ENCODE measurements at places on chromosomes 3 and 15. TPM values are rescaled to one million over a fixed set of nuclear protein-coding genes. Genes with fewer than 3 reads are reported as not detected.

GRCh38 chr3:182904164-182904563, 76.2 kb downstream of the DCUN1D1 start:
- DNase-seq, result no peak

B4GALT4 gene
- 15.8 TPM for total RNA-seq

DNA sequence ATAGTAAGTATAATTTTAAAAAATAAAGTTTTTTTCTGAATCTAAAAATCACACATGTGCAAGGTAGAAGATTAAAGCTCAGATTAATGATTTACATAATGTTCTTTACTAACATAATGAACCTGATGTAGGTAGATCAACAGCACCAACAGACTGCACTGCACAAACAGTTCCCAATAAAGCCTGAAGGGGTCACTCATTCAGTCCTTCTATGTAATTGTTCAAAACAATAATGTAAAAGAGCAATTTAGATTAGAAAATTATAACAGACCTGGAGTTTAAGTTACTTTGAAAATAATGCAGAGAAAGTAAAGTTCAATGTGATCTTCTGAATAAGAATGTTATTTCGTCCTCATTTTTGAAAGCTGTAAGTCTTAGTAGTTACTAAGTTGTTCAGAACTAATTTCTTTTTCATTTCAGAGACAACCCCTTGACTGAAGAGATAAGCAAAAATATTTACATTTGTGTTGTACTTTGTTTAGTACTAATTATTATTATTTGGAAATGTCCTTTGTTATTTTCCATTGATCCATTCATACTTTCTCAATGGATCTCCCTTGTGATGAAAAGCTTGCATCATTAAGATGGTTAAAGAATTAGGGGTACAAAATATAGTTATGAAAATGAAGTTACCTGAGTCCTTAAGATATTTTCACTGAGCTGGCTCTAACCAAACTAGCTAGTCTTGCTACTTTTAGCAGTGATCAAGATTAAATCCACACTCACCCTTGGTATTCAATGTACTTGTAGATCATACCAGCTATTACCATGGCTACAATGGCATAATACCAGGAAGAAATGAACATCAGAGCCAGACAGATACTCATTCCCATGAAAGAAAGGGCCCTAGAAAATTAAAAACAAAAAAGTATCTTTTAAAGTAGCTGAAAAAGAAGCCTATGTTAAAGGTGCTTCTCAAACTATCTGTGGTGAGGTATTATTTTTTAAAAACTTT, 16.8 kb downstream of the EMC4 start:
- DNase-seq, result no peak

DNA sequence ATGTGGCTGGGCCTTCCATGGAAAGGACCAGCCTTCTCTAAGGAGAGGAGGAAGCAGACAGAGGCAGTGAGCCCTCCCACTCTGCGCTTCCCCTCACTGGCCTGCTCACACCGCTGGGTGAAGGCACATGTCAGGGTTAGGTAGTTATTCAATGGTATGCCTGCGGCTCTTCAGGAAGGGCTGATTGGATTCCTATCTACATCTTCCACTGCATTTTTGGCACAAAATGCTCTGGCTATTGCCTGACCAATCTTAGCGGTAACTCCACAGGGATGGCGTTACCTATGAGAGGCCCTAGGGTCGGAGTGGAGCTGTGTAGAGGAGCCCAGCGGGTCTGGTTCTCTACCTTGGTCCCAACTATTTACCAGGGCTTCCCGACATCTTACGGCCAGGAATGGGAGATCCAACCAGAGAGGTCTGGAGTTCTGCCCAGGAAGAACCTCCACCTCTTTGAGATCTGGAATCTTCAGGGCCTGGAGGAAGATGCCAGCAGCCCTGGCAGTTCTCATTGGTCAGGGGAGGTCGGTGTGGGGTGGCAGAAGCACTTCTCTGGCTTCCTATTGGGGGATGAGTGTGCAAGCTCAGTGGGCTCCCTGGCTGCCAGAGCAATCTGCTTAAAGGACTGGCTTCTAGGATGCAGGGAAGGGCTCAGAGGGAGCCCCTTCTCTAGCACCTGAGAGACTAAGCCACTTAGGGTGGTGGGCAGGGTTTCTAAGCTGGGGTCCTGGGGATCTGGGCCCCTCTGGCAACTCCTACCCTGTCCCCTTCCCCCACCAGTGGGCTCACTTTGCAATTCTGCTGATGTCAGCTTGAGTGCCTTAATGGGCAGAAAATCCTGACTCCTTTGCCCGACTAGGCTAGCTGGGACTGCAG, 24.3 kb downstream of the SNX33 start:
- DNase-seq, result no peak

DNA sequence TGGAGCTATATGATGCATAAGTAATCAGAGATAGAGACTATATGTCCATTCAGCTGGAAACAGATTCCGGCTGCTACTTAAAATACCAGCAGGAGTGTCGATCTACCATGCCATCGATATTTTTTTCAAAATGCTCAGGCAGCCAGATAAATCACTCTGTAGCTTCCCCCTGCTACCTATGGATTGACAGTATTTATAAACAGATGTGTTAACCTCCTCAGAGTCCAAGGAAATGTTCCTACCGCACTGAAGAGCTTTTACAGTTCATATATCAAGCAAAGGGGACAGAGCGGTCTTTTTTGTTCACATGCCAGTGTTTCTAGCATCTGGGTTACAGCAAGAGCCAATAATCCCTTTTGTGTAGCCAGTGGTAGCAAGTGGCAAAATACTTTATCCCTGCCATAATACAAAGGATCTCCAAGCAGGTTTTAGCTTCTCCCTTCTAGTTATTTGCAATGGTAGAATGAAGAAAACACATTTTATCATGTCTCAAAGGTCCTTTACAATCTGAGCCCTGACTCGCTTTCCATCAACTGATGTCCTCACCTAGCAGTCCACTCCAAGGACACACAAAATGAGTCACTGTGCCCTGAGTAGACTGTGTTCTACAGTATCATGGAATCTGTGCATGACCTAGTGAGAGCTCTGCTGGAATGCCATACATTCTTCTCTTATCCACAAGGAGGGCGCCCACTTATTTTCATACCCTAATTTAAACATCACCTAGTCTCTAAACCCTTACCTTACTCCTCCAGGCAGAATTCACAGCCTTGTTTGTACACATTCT, 507.0 kb downstream of the TBL1XR1 start:
- no peak for DNase-seq

NPAP1 gene
- 0.17 TPM for total RNA-seq

DNA sequence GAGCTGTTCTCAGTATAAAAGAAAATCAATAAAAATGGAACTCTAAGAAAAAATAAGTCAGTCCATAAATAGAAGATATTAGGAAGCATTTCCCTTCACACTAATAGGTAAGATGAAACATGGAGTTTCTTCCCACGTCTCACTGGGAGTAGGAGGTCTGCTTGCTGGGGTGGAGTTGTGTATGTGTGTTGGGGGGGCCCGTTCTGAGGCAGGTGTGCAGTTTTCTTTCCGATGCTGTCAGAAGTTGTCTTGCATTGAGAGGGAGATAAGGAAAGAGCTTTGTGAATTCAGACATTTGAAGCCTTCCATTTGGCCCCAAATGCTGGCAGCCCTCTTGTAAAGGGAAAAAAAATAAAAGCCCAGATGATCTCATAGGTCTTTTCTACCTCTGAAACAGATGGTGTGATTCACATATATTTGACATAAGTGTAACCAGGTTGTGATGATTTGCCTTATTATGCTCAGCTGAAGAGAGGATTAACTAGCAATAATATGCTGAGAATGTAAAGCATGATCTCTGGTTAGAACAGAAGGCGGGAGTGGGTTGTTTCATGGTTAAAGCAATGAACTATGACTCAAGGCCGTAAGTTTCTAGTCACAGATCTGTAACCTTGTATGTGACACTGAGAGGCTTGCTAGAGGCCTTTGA, 8.8 kb downstream of the RASGRP1 start:
- DNase-seq, result no peak

DNA sequence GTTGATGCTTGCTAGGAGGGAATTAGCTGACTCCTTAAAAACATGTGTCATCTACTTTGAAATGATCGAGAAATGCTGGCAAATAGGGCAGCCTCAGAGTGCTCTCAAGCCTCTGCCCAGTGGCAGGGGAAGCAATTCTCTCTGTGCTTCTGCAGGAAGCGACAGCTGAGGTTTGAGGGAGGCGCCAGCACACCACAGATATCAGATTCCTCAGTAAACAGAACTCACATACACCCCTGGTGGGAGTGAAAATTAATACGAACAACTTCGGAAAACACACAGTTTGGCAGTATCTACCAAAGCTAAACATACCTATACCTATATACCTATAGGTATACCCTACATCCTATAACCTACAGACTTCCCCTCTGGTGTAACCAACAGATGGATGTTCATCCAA, 61.3 kb downstream of the NSMCE3 start:
- no peak for DNase-seq

DNA sequence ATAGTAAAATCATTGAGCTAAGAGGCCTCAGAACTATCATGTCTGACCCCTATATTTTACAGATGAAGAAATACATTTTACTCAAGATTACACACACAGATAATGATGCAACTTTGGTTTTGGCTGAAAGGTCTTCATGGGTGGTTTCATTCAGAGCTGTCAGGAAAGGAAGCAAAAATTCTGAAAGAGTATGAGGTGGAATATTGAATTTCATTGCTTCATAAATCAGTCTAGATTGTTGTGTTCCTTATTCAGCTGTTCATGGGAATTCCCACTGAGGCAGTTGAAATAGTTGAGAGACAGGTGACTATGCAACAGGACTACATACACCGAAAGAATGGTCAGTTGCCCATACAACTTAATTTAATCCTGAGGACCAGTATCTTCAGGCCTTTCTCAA, 39.4 kb downstream of the CD200 start:
- no peak for DNase-seq

- no peak for DNase-seq
These were observed 52.2 kb downstream of the RETNLB start for GRCh38 chr3:108705045-108705444.

- no peak for DNase-seq
These were observed 34.5 kb upstream of the GABRG3 start for GRCh38 chr15:26936502-26936901.

GRCh38 chr3:111077369-111077768, 5.8 kb downstream of the NECTIN3 start:
- DNase-seq, result no peak

DNA sequence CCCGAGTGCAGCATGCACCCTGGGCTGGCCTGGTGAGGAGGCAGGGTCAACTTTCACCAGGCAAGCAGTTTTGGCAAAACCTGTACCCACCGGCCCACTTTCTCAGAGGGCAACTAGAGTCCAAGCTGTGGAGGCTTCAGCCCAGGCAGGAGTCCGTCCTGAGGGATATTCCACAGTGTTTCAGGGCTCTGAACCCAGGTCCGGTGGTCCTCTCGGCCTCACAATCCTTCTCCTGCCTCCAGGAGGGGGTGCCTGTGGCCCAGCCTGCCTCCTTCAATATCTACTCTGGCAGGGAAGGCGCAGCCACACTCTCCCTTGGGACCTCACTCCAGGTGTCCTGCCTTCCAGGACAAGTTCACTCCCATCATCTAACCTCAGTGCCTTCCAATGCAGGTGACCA, 3.9 kb downstream of the PLA2G4E start:
- peak; percentile 52 for DNase-seq

C3orf49 gene
- not detected for total RNA-seq

DNA sequence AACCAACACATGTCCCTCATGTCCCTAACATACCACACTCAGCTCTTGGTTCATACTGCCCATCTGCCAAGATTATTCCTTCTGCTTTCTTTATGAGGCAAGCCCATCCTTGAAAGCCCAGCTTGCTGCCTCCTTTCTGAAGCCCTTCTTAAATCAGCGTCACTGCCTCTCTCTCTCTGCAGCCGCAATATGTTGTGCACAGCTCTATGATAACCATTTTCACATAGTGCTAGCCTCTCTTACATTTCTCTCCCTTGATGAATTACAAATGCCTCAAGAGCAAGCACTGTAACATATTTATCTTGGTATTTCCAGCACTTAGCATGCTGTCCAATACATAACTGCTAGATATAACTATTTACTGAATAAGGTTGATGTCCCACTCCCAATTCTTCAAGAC, 86.5 kb downstream of the TNIK start:
- DNase-seq, result no peak

GRCh38 chr3:27451842-27452241, 32.3 kb downstream of the SLC4A7 start:
- DNase-seq, result no peak
